ENCODE measurements at places on chromosomes 5 and 9.
A peak's percentile ranks its signal among the peaks of the same experiment; 100 is the strongest.

DNA sequence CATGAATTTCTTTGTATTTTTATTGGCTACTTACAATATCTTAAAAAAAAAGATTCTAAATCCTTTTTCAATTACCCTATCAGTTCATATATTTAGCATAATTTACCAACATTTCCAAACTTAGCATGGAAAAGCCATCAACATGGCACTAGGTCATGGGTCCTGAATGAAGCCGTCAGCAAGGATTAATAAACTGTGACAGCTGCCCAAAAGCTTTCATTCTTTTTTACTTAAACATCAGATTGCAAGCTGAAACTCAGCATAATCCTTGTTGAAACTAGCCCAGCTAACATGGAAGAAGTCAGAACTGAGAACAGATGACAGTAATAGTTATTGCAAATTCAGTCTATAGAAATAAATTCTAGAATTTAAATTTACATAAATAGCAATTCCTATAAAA lies 209.8 kb downstream of the ADAMTS6 start:
- DNase-seq, result no peak

- DNase-seq, result no peak
Observed at GRCh38 chr5:5882706-5883105, 460.2 kb downstream of the ICE1 start.

- DNase-seq, result peak; percentile 47
Observed at GRCh38 chr5:7856855-7857254, 5.9 kb upstream of the CFAP90 start.

DNA sequence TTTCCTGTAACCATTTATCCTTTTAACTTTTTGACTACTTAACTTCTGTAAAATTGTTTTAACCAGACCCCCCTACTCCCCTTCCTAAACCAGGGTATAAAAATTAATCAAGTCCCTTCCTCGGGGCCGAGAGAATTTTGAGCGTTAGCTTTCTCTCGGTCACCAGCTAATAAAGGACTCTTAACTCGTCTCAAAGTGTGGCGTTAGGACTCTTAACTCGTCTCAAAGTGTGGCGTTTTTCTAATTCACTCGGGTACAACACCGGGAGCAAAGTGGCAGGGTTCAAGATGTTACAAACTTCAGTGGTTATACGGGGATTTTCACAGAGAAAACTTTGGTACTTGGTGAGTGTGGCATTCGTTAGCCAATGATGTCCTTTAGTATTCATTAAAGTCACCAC lies 39.7 kb upstream of the PPP1R26 start:
- no peak for DNase-seq

DNA sequence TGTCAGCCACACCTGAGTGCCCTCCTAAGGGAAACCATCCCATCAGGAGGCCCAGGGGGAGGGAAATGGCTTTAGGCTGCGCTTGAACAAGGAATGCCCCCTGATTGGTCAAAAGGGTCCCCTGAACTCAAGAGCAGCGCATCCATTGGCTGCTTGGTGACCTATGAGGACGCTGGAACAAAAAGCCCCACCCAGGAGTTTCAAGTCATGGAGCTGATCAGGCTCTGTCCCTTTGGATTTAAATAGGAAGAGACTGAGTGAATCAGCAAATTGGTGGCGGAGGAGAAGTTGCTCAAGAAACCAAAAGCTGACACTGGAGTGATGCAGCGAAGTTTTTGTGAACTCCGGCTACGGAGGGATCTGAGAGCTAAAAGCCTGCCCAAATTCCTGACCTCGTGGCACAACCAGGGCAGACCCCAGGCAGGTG lies 66.7 kb downstream of the SMIM23 start:
- DNase-seq, result no peak

- no peak for DNase-seq
Observed at GRCh38 chr5:135246605-135246922, 152.5 kb downstream of the MACROH2A1 start.

- no peak for DNase-seq
Observed at GRCh38 chr9:35980289-35981011, 22.5 kb upstream of the OR2S2 start.

- DNase-seq, result no peak
Observed at GRCh38 chr9:83434254-83434653, 103.9 kb downstream of the FRMD3 start.

Data from NCI-H187 (cell line).